ENCODE measurements at places on chromosomes 5 and 9.

DNA sequence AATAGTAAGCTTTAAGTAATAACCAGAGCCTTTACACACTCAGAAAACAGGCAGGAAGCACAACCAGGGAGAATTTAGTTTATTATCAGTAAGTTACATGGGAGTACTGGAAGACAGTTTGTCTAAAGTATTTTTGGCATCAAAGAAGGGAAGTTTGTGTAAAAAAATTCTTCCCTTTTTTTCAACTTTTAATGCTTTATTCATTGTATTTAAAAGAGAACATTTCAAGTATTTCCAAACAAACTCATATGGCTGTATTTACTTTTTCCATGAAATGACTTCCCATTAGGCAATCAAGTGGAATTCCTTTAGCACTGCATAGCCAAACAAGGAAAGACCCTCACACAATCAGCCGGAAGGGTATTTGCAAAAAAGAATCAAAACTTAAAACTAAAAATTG is 26.7 kb downstream of the RNF145 start:
- no peak for DNase-seq

DNA sequence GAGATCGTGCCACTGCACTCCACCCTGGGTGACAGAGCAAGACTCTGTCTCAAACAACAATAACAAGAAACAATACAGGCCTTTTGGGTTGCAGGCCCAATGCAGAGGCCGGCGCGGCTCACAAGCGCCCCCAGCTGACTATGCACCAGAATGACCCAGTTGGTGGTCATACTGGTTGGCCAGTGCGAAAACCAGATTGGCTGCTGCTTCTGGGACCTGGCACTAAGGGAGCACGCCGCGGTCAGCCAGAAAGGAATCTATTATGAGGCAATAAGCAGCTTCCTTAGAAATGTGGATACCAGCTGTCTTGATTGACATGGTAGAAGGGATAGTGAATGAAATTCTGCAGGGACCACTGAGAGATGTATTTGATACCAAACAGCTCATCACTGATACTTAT is 35.0 kb downstream of the RANBP17 start:
- no peak for DNase-seq

GRCh38 chr5:82470185-82470994 is 192.2 kb upstream of the RPS23 start:
- no peak for DNase-seq

DNA sequence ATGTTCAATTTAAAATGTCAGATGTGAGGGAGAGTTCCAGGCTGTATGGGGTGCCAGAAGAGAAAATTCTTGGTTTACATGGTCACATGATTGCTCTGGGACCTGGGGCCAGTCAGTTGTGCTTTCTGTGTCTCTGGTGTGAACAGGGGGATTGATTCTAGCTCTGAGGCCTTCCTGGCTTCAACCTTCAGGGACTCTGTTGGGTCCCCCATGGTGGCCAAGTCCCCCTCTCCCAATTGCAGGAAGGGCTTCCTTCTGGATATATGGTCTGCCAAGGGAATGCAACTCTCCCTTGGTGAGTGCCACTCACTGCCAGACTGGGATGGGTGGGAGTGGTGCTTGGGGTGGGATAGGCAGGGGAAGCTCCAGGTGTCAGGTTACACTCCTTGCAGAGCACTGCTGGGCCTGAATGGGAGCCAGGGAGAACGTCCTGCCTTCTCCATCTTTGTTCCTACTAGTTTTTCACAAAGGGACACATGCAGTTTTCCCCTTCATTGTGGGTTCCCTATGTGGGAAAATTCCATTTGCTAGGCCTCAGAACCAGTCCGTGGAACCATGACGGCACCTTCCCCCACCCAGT is 153.2 kb downstream of the MELK start:
- DNase-seq: no peak

DNA sequence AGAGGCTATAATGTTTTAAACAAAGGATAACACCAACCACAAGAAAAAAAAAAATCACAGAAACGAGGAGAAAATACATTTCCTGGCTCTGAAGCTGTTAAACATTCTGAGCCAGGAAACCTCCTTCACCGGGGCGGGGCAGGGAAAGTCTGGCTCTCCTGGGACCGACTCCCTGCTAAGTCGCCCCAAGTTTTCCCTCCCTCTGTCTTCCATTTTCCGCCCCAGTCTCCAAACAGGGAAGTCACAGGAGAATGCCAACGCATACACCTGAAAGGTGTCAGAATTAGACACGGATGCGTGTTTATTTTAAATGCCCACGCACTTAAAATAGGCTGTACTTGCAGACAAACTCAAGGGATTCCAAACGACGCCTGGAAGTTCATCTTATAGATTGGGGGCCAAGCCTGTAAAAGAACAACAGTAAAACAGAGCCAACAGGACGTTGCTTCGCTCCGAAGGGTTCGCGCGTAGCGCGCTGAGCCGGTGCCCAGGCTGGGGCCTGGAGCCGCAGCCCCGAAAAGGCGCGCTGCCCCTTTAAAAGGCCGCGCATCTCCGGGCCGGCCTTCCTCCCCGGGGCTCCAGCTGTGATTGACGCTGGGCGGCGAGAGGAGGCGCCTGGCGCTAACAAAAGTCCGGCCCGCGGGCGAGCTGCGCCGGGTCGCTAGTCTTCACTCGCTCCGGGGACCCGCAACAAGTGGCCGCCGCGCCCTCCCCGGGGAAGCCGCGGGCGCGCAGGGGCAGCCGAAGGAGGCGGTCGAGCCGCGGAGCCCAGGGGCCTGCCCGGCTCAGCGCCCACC is at the start of gene FBXL7:
Gene FBXL7, plus strand, starts transcription at position 653 of the 797 bp plus-strand sequence.
- DNase-seq: no peak

DNA sequence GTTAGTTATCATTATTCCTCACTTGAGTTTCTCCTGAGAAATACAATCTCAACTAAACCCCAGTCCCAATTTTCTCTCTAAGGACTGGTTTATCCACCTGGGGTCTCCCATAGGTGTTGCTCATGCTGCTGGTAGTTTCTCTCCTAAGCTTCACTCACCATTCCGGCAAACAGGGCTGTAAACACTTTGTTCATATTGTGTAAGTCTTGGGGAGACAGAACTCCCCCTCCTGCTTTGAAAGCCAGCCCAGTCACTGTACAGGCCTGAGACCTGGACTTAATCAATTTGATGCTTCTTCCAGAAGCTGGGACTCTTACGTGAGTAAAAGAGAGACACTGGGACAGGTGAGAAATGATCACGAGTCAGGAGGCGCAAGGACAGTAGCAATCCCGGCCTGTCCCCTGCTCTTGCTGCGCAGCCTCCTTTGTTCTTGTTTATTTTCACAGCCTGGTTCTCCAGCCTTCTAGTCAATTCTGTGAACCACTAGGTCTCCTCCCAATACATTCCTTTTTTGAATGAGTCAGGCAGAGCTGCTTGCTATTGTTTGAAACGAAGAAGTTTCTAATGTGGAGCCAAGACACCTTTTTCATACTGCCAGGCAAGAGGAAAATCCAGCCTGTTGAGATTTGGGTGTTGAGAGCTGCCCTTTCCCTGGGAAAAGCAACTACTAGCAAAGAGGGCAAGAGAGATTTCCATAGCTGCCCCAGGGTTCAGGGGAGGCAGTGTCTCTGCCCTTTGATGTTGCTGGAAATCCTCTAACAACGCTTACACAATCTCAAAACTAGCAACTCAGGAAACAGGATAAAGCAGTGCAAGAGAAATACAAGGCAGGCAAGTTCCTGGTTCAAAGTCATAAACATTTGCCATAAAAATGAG is 9.2 kb upstream of the SHROOM1 start:
- DNase-seq: no peak

DNA sequence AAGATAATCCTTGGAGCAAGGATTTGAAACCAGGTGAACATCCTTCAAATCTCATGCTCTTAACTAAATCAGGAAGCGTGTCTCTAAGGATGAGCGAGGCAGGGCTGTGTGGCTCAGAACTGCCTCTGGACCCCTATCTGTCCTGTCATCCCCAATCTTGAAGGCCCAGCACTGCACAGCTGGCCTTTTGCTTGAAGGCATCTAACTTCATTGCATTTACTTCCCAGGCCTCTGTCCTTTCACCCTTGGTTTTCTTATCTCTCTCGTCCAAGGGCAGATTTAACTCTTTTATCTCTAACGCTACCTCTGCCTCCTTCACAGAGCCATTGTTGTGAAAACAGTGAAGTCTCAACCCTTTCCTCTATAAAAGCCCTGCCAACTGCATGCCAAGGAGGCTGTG is 83.8 kb downstream of the UGCG start:
- DNase-seq: no peak

GRCh38 chr5:124504081-124504916 is 242.1 kb downstream of the ZNF608 start:
- no peak for DNase-seq

DNA sequence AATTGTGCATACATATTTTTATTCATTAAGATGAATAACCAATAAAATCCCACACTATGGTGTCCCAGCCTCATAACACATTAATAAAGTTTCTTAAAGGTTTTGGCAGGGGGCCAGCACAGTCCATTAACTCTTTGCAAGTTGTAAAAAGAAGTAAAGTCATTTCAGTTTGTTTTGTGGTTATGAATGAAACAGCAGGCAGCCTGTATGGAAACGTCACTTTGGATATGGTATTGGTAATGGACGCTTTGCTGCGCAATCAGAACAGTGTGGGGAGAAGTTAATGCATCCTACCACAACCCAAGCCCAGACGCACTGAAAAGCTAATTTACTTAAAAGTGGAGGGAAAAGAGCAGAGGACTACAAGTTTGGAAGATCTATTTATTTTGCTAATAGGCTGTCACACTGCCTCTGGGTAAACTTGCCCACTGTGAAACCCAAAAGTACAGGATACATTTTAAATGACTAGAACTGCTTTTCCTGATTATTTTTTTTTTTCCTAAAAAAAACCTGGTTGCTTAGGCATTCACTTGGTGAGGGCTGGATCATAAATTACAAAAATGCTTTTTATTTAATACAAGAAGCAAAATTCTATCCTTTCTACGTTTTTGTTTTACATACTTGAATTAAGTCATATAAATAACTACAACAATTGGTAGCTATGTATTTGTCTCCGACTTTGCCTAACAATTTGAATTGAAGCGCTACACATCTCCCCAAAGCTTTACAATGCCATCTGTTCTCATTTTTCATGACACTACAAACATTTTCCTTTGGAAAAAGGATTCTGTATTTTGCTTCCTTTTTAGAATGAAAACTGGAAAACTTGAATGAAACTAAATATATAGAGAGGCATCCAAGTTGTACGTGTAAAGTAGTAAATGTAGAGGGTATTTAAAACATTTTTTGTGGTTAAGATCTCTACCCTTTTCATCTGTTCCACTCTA is 104.3 kb downstream of the NFIB start:
- DNase-seq: no peak

DNA sequence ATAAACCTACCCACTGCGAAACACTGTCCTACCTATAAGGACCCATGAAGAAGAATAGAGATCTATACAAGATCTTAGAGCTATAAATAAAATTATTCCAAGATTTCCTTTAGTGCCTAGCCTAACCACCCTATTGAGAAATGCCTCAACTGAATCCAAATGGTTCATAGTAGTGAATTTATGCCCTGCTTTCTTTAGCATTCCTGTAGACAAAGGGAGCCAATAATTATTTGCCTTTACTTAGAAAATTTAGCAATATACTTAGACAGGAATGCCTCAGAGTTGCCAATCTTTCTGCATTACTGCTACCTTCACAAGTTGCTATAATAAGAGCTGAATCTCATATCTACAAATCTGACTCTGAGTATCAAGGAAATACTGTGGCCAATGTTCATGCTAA is 62.6 kb downstream of the PUM3 start:
- DNase-seq: no peak

- no peak for DNase-seq
These were observed 364.2 kb upstream of the PDE4D start for GRCh38 chr5:60257596-60258271.

GRCh38 chr9:19203058-19203457 is 27.4 kb upstream of the DENND4C start:
- DNase-seq: no peak

Data from NCI-H2171 (cell line).